HTR-8/SVneo (cell line): ENCODE measurements at places on chromosomes 2 and 18.
A peak's percentile ranks its signal among the peaks of the same experiment; 100 is the strongest.

- DNase-seq, result no peak
Observed at GRCh38 chr2:172697296-172697695, 38.3 kb upstream of the RAPGEF4 start.

DNA sequence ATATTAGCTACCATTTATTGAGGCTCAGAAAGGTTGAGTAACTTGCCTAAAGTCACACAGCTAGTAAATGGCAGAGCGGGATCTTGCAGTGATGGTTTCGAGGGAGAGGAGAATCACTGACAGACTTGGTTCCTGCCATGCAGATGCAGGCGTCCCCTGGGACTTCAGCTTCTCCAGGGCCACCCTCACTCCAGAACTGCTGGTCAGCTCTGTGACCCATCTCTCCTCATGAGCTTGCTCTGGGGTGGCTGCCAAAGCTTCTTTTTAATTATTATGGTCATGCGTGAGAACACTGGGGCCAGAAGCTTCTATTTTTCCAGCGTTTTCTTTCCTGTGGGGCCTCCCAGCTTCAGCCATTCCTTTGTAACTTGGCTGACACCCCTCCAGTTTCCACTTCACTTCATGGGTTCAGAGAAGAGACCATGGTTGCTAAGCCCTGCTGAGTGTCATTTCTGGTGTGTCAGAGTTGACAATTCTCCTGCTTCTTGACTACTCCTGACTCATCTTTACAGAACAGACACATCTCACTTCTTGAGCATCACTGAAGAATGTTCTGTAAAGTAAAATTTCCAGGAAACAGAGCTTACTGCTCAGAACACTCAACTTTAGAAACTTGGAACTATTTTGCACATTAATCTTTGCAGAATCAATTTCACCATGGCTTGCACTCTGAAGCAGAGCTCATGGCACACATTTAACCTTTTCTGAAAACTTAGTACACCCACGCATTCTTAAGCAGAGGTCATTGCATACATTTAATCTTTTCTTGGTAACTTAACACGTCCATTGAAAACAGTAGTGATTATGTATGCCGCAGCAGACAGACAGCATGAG, 70.4 kb downstream of the IL1R2 start:
- no peak for DNase-seq

- DNase-seq, result no peak
Observed at GRCh38 chr2:106124106-106124756, 69.9 kb downstream of the UXS1 start.

DNA sequence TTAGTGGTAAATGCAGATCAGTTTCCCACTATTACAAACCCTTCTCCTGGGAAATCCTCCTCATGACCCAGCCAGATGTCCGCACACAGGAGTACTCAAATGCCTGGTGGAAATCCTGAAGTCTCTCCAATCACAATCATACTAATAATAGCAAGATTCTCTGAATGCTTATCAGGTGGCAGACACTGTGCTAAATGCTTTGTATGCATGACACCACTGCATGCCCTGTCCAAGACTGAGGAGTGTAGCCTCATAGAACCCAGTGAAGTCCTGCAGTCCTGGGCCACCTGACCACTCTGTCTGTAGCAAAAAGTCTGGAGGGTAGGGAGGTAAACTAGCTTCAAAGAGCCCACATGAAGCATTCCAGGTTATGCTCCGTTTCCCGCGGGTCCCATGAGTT, 434.8 kb upstream of the CHST9 start:
- no peak for DNase-seq

DNA sequence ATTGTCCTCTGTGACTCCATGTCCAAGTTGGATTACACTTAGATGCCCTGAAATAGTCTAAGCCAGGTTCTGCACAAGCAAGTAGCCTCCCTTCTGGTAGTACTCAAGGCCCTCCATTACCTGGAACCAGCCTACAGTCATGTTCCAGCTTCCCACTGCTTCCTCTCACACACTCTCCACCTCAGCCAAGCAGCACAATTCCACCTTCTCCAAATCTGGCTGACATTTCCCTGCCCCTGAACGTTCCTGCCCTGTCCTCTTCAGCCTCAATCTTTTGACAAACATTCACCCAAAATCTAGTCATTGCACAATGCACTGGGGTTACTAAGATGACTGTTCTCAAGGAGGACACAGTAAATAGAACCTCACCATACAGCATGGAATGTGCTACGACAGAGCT, 95.3 kb upstream of the KLHL29 start:
- DNase-seq, result no peak

DNA sequence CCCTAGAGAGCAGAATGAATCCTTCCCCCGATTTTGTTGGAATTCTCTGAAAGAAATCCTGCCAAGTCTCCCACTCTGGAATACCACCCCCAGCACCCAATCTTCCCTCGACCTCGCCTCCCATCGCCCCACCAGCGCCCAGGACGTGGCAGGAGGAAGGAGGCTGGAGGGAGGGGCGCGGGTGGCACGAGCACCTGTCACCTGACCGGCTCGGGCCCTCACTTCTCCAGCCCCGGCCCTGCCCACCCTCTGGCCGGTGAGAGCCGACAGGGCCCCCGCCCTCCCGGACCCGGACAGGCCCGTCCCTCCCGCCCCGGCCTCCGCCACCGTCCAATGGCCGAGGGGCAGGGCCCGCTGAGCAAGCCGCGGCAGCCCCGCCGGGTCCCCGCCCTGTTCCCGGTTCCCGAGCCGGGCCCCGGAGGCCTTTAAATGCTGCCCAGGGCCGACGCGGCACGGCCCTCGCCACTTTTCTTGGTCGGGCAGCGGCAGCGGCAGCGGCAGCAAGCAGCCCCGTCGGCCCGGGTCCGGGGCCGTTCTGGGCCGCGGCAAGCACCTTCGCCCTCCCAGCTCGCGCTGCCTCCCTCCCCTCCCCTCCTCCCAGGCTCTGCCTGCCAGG, at the start of gene LGALSL:
LGALSL (plus strand) TSS at position 393 of the 616 bp plus-strand sequence. CDS start 384 bp downstream, outside the sequence.
- DNase-seq, result peak; percentile 75

DNA sequence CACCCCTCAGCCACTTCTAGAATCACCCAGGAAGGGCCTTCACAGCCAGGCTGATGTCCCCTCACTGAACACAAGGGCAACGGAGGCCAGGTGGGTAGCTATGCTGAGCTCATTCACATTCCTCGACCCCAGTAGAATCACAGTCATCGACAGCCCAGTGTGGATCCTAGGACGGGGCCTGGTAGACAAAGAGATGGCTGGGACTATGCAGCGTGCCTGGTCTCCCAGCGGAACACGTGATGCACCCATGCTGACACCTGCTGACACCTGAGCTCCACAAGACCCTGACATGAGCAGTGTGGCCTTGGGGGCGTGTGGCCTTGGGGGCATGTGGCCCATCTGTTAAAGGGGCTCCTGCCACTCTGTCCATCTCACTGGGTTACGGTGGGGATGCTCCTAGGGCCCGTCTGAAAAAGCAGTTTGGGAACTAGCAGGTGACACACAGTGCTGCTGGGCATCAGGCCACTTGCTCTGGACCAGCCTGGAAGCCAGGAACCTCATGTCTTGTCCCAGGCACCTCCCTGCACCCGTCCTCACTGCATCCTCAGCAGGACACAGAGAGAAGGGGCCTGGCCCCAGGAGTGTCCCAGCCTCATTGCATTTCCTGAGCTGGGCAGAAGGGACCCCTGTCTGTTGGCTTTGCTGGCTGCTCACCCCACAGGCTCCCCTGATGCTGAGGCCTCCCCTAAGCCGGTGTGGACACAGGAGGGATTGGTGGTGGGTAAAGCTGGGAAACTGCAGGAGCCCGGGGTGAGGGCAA, 9.7 kb downstream of the ECEL1 start:
- no peak for DNase-seq

DNA sequence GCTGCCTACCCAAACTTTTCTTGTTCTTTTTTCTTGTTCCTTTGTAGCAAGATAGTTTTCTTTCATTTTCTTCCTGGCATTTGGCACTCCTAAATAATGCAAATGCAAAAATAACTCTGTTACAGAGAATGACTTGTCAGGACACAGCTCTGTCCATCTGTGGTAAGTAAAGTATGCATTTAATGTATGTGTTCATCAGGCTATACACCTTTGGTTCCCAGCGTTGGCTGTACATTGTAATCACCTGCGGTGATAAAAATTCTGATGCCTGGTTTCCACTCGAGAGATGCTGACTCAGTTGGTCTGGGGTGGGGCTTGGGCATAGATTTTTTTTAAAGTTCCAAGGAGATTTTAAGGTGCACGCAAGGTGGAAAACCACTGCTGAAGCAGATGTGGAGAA, at the start of gene SERPINB13:
SERPINB13 (plus strand) TSS at position 378 of the 400 bp plus-strand sequence. CDS start 1,325 bp downstream, outside the sequence.
- DNase-seq, result no peak

DNA sequence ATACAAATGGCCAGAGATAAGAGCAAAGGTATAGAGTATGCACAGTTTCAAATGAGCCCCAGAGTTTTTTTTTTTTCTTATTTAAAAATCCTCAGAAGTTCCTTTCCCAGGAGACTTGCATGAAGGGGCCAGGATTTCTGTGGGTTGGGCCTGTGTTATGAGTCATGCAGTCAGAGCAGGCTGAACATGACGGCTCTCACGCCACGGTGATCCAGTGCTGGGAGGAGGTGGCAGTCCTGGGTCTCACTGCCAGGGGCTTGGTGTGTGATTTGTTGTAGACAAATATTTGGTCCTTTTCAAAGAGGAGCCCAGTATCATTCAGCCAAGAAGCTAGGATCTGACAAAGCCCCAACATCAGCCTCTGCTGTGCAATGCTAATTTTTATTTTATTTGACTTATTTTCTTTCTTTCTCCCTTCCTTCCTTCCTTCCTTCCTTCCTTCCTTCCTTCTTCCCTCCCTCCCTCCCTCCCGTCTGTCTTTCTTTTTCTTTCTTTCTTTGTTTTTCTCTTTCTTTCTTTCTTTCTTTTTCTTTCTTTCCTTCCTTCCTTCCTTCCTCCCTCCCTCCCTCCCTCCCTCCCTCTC, 10.4 kb upstream of the KCNE4 start:
- DNase-seq, result peak; percentile 87

- peak; percentile 25 for DNase-seq
Observed at GRCh38 chr2:215002500-215002899, 135.9 kb downstream of the ABCA12 start.
